ENCODE measurements at places on chromosomes 5 and 9. TPM values are rescaled to one million over a fixed set of nuclear protein-coding genes. Genes with fewer than 3 reads are reported as not detected.

DNA sequence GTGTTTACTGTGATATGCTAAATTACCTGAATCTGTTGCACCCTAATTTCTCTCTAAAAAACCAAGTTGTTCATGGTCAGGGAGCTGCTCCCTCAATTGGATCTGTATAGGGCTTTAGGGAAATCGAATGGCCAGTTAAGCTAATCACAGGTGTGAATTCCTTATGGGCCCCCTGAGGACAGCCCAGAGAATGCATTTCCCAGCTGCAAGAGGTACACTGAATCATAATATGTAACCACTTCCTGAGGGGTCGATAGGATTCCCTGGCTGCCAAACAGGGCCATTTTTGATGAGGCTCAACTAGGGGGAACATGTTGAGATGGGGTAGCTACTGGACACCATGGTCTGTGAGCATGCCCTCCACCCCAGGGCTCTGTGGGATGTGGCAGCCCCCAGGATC, 478.6 kb downstream of the CCDC171 start:
- H3K36me3 ChIP-seq, result no peaks in the 10 kb centered on the region
- H3K4me3 ChIP-seq, result no peak overlapping the region
- H3K27me3 ChIP-seq, result no peaks in the 10 kb centered on the region
- no peak overlapping the region for H3K27ac ChIP-seq
- no peaks in the 10 kb centered on the region for H3K4me1 ChIP-seq
- no peak for DNase-seq

DNA sequence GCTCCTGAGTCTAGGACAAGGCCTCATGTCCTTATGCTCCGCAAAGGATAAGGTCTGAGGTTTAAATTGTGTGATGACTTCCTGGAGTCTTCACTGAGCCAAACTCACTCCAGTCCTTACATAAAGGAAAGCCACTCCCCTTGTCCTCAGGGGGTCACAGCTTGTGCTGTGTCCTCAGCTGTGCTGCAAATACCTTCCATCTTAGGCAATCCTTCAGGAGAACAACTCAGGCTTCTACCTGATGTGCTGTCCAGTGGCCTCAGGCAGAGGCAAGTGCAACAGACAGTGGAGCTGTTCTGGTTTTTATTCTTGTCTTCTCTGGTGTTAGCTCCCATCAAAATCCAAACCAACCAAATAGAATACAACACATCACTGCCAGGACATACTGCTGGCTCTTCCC, 151.5 kb downstream of the TAF11L14 start:
- no peak overlapping the region for H3K4me3 ChIP-seq
- H3K27ac ChIP-seq, result no peak overlapping the region
- peaks cover 4% of the 10 kb centered on the region for H3K4me1 ChIP-seq
- H3K36me3 ChIP-seq, result no peaks in the 10 kb centered on the region

GRCh38 chr5:16701134-16702099, 84.6 kb upstream of the RETREG1 start:
- H3K27ac ChIP-seq, result no peak overlapping the region
- peaks cover 47% of the 10 kb centered on the region for H3K36me3 ChIP-seq
- no peaks in the 10 kb centered on the region for H3K27me3 ChIP-seq
- no peak for DNase-seq
- no peak overlapping the region for H3K4me3 ChIP-seq

GRCh38 chr5:97489010-97489840, 306.2 kb upstream of the RIOK2 start:
- H3K36me3 ChIP-seq, result no peaks in the 10 kb centered on the region
- no peaks in the 10 kb centered on the region for H3K27me3 ChIP-seq
- no peak overlapping the region for H3K27ac ChIP-seq
- no peak overlapping the region for H3K4me3 ChIP-seq
- DNase-seq, result no peak
- H3K4me1 ChIP-seq, result no peaks in the 10 kb centered on the region

DNA sequence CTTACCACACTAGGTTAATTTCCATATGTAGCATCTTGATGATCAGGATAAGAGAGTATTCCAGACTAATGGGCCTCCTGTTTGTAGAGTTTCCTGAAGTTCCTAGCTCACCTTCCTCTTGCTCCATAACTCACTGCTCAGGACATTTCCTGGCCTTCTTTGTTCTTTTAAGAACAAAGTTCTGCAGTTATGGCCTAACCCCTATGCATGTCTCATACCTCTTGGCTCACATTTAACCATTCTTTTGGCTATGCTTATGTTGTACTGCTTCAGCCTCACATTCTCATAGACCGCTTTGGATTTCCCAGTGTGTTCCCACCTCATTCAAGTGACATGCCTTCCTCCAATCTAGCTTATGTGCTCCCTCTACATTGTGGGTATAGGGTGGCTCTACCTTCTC, 40.5 kb upstream of the HMGCS1 start:
- no peak for DNase-seq
- no peak overlapping the region for H3K27ac ChIP-seq
- H3K36me3 ChIP-seq, result no peaks in the 10 kb centered on the region
- no peaks in the 10 kb centered on the region for H3K27me3 ChIP-seq
- no peak overlapping the region for H3K4me3 ChIP-seq

AKNA gene
- total RNA-seq, result 13.4 TPM

ORM2 gene
- total RNA-seq, result not detected

SLC6A7 gene
- not detected for total RNA-seq

CACNA1B gene
- total RNA-seq, result 3.1 TPM

NAIF1 gene
- total RNA-seq, result 11.8 TPM
